ENCODE measurements at places on chromosomes 7 and 10. TPM values are rescaled to one million over a fixed set of nuclear protein-coding genes. Genes with fewer than 3 reads are reported as not detected.

Gene COL17A1
- 0.64 TPM for polyA plus RNA-seq

Gene EVX1
- not detected for polyA plus RNA-seq

- no peaks in the 10 kb centered on the region for H3K4me1 ChIP-seq
- no peak overlapping the region for H3K4me3 ChIP-seq
- no peaks in the 10 kb centered on the region for H3K36me3 ChIP-seq
- H3K27ac ChIP-seq, result no peak overlapping the region
- no peak for DNase-seq
Observed at GRCh38 chr7:44956157-44956766, 22.6 kb downstream of the MYO1G start.

- peaks cover 10% of the 10 kb centered on the region for H3K4me1 ChIP-seq
- peak; percentile 85 for DNase-seq
- H3K27me3 ChIP-seq, result no peaks in the 10 kb centered on the region
- no peaks in the 10 kb centered on the region for H3K36me3 ChIP-seq
Observed at GRCh38 chr10:124539935-124540641, 78.5 kb downstream of the LHPP start.

DNA sequence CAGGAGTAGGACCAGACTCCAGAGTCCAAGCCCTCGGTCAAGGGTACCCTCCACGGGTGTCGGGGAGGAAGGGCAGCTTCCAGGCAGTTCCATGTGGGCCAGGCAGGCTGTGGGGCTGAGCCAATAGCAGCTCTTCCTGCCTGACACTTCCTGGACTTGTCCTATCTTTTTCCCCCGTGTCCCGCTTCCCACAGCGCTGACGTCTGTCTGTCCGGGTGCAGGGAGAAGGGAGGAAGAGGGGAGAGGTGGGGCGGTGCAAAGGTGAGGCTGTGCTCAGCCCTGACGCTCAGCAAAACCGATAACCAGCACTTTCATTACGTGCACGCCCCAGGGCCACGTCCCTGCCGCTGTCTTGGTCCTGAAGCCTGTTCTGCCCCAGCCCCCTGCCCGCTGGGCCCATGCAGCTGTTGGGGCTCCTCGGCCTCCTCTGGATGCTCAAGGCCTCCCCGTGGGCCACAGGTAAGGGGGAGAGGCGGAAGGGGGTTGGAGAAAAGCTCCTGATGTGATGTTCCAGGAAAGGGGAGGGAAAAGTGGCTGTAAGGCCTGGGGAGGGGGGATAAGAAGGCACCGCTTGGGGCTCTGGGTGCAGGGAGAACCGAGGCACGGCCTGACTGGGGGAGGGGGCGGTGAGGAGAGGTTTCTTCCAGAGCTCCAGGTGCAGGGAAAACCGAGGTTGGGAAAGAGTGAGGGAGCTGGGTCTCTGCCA lies at the start of gene MUC3A:
TSS of gene MUC3A (plus strand) at position 308 of the 706 bp plus-strand sequence. CDS start at position 399, 91 bp downstream.
- peaks cover 34% of the 10 kb centered on the region for H3K4me1 ChIP-seq
- H3K27ac ChIP-seq, result no peak within 1 kb of the TSS
- H3K36me3 ChIP-seq, result no peaks in the 10 kb centered on the region
- no peaks in the 10 kb centered on the region for H3K27me3 ChIP-seq

DNA sequence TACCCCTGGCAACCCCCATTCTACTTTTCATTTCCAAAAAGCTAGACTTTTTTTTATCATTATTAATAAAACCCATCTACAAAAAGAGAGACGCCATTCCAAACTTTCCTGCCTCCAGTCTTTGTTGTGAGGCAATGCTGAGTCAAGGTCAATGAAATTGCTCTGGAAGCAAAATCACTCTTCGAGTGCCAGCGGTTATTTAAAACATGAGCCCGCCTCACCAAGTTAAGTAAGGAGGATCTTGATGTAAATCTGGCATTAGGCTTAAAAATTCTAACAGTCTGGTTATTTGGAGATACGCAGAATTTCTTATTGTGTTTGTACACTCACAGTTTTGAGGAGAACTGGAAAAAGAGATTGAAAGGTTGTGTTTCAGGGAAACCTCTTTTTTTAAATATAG lies 1196.3 kb downstream of the TYW1 start:
- no peaks in the 10 kb centered on the region for H3K27me3 ChIP-seq
- H3K36me3 ChIP-seq, result 0 out of 2 replicates have a peak, but pooled peaks cover 3% of the 10 kb centered on the region
- no peak for DNase-seq
- no peak overlapping the region for H3K27ac ChIP-seq
- no peaks in the 10 kb centered on the region for H3K4me1 ChIP-seq
- no peak overlapping the region for H3K4me3 ChIP-seq
